Smooth muscle cell of the pulmonary artery (primary cell): ENCODE measurements at places on chromosomes 13 and 19. TPM values are rescaled to one million over a fixed set of nuclear protein-coding genes. Genes with fewer than 3 reads are reported as not detected.

MBD3L2 gene
- not detected in 2 replicates for total RNA-seq

TEAD2 gene
- 13.2 and 16.0 TPM in 2 replicates for total RNA-seq

EPSTI1 gene
- total RNA-seq: 2.9 TPM in 2 replicates

SLC25A41 gene
- 0.07 TPM in 1 of 2 replicates, not detected in the other for total RNA-seq

HSPB6 gene
- total RNA-seq: 106 and 161 TPM in 2 replicates

MTUS2 gene
- 0.10 and 0.13 TPM in 2 replicates for total RNA-seq

FFAR2 gene
- not detected in 2 replicates for total RNA-seq

OR10H1 gene
- not detected in 2 replicates for total RNA-seq

GATAD2A gene
- 40.3 and 55.7 TPM in 2 replicates for total RNA-seq

TMEM59L gene
- 4.1 and 6.5 TPM in 2 replicates for total RNA-seq

KIRREL2 gene
- not detected in 2 replicates for total RNA-seq

SOX1 gene
- total RNA-seq: not detected in 2 replicates
